KBM-7 (cell line): ENCODE measurements at places on chromosomes 12 and 14.

GRCh38 chr14:65260786-65261185 lies 151.7 kb upstream of the FUT8 start:
- DNase-seq, result no peak

DNA sequence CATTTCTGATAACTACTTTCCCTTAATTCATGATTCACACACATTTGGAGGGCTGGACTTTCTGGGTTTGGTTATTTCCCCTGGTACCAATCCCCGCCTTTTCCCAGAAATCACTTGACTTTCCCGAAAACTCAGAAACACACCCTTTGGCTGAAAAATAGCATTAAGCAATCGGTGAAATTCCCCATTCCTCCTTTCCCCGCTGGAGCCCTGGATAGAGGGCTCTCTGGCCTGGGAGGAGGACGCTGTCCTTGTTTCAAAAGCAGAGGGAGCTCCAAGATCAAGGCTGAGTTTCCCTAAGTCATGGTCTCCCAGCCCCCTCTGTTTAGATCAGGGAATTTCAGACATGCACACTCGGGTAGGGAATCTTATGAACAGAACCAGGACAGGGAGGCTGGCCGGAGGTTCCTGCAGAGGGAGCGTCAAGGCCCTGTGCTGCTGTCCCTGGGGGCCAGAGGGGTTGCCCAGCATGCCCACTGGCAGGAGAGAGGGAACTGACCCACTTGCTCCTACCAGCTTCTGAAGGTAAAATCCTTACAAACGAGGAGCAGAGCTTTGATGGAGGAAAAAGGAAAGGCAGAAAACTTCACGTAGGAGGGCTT lies at the start of gene C1S:
Gene C1S, plus strand, starts transcription at position 366 of the 602 bp plus-strand sequence. CDS start 1,195 bp downstream, outside the sequence.
- DNase-seq, result no peak

DNA sequence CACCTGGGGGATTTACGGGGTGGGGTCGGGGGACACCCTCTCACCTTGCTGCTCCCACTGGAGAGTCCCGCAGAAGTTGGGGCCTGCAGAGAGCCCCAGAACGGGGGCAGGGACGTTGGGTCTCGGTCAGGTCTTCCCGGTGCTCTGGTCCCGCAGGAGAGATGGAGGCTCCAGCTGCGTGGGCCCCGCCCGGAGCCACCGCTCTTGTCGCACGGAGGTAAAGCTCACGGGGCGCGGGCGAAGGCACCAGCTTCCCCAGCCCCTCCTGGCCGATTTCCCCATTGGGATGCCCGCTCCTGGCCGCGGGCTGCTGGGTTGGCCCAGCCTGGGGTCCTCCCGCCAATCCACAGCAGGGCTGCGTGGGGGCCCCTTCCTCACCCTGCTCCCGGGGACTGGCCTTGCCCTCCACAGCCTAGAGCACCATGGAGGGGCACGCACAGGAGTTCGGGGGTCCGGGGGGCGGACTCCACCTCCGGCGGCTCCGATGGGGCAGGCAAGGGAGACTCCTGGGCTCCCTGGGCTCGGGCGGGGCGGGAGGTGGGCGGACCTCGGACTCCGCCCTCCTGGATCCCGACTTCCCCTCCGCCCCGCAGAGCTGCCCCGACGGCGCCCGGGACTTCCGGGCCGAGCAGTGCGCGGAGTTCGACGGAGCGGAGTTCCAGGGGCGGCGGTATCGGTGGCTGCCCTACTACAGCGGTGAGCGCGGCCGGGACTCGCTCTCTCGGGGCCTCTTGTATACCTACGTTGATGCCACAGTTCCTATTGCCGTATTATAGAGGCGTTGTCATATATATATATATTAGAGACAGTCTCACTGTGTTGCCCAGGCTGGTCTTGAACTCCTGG lies 8.4 kb downstream of the PAPLN start:
- peak; percentile 60 for DNase-seq

GRCh38 chr12:58906917-58907316 lies 13.4 kb downstream of the LRIG3 start:
- DNase-seq, result no peak

GRCh38 chr12:32450768-32451167 lies 51.4 kb downstream of the FGD4 start:
- no peak for DNase-seq

DNA sequence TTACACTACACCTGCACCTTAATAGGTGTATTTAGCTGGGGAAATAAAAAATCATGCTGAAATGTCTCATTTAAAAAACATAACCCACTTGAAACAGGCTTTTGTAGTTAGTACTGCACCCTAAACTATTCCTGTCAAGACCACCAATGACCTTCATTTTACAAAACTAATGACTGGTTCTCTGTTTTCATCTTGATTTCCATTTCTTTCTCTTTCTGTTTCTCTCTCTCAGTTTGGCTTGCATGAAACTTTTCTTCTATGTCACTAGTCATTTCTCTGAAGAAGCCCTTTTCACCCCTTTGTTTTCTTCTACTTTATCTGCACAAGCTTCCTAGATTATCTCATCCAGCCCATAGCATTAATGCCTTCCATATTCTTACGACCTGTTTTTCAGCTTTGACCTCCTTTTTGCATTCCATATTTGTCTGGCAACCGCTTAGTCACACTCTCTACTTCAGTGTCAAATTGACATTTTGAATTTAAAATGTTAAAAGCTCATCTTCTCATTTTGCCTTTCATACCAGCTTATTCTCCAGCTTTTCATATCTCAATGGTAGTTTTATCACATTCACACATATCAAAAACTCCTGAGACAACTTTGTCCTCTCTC lies 32.7 kb upstream of the KLRF1 start:
- no peak for DNase-seq

- no peak for DNase-seq
These were observed 221.3 kb upstream of the RTL1 start for GRCh38 chr14:101124815-101125214.

DNA sequence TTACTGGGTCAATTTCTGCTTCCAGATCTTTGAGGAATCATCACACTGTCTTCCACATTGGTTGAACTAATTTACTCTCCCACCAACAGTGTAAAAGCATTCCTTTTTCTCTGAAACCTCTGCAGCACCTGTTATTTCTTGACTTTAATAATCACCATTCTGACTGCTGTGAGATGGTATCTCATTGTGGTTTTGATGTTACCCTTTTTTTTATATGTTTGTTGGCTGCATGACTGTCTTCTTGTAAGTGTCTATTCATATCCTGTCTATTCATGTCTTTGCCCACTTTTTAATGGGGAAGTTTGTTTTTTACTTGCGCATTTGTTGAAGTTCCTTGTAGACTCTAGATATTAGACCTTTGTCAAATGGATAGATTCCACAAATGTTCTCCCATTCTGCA lies 324.9 kb downstream of the NAV3 start:
- no peak for DNase-seq

DNA sequence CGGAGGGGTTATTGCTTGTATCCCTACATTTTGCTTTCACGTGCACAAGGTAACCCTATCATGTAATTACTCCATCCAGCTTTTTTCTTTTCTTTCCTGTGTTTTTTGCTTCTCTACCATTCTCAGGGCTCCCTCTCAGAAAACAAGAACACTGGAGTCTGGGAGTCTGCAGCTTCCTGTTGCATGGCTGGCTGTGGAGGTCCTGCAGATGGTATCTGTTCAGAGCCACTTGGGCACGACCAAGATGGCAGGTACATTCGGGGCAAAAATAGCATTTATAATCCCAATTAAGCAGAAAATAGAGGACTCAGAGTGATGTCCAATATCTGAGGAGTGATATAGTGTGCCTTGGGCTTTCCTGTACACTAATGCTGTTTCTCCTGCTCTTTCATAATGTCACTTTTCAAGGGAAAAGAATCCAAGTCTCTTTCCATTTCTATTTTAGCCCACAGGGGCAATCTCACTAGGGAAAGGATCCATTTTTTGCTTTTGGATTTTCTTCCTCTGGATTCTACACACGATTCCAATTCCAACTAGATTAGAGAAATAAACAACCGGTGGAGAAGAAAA lies 3.2 kb upstream of the NUMB start:
- no peak for DNase-seq

DNA sequence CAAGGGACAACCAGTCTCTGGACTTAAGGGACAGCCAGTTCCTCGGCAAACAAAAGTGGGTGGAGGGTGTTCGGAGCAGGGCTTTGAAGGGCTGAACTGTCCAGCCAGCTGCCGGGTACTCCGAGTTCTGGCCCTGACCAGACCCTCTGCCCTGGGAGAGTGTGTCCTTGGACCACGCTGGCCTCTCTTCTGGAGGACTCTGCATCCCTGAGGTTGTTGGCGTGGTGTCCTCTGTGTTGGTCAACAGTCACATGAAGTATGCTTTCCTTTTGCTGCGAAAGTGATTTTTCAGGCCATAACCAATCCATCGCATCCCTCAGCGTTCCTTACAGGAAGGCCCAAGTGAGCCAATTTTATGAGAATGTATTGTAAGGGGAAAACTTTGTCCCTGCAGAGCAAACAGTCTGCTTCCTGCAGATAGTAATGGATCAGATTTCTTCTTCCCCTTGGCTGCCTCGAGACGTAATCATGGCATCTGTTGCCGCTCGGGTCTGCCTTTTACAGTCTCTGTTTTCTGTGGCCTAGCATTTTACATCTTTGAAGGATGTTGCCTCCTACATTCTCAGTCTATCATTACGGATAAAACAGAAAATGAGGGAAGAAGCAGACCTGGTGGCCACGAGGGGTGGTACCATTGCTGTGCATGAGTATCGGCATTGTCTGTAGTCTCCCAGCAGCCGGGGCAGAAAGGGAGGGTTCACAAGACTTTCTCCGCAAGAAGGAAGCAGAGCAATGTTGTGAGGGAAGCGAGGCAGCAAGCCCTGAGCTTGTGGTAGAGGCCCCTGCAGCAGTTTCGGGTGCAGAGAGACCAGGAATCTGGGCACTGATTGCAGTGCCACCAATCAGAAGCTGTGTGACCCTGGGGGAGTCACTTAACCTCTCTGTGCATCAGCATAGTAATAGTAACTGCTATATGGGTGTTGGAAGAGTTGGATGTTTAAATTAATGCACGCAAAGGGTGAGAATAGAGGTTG lies 47.4 kb downstream of the SMIM41 start:
- DNase-seq, result peak; percentile 31

DNA sequence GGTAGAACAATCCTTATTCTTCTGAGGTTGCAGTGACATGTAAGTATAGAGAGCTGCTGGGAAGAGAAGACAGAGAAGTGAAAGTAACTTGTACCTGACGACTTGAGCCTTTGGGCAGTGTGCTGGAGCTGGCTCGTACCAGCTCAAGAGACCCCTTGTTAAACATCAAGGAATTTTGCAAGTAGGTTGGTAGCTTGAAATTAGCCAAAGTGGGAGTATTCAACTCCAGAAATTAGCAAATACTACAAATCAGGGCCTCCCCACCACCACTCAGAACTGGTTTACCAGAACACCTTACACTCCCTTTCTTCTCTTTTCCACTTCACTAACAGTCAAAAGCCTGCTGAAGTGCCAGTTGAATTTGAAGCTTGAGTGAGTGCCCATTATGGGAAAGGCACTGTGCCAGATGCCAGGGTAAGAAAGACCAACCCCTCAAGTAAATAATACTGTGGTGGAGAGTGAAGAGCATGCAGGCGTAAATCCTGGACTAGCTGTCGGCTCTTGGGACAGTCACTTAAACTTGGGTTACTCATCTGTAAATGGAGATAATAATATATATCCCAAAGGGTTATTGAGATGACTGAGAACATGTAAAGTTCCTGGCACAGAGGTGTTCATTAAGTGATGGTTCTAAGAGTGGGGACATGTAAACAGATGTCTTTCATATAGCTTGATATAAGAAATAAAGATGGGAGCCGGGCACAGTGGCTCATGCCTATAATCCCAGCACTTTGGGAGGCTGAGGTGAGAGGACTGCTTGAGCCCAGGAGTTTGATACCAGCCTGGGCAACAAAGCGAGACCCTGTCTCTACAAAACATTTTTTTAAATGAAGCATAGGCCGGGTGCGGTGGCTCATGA lies 27.0 kb upstream of the EID3 start:
- DNase-seq, result no peak

DNA sequence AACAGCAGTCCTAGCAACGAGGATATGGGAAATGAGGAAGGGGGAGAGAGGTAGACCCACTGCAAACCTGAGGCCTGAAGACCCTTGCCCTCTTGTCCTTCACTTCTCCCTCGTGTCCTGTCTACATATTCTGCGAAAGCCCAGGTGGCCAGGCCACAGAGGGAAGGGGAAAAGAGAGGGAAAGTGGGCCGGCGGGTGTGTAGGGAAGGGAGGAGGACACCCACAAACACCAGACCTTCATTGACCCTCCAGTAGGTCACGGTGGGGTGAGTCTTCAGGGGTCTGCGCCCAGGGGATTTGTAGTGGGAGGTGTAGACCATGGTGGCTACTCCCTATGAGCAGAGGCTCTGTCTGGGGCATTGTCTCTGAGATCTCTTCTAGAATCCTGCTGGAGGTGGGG lies 3.8 kb downstream of the FAIM2 start:
- DNase-seq, result no peak

- DNase-seq, result no peak
These were observed 214.4 kb downstream of the BMP4 start for GRCh38 chr14:53742233-53742620.

- DNase-seq, result no peak
These were observed 157.6 kb upstream of the LRFN5 start for GRCh38 chr14:41449066-41449465.
